ENCODE measurements at places on chromosomes 5 and 9. TPM values are rescaled to one million over a fixed set of nuclear protein-coding genes. Genes with fewer than 3 reads are reported as not detected.

The SHB gene
- 29.6 TPM for total RNA-seq

The PROB1 gene
- total RNA-seq, result 3.1 TPM

The SAPCD2 gene
- 15.7 TPM for total RNA-seq

The ENTPD8 gene
- not detected for total RNA-seq

The MEGF9 gene
- total RNA-seq, result 5.7 TPM

DNA sequence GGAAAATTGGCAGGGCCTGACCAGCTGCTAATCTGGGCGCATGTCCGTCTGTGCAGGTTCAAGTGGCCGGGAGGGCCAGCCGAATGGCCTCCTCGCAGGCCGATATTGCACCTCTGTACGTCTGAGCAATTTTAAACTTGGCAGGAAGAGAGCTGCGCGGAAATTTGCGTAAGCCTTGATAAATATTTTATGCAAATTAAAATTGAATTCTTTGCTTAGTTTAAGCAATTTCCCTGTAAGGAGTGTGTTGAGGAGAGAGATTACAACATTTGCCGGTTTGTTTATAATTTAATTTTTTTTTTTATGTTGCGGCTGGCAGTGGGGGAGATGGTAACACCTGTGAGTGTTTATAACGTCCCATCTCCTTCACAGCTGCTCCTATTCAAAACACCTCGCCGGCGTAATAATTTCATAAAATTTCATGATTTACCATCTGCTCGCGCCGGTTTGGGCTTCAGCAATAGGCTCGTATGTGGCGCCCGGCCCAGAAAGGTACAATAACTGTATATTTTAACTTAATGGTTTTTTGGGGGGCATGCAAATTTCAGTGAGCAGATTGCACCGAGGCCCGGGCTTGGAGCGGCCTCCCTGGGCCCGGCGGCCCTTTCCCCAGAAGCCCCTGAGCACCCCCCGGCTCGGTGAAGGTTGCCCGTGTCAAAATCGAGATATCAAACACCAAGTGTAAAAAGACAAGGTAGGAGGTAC, 269.4 kb upstream of the MVB12B start:
- H3K27ac ChIP-seq, result no peak overlapping the region
- H3K27me3 ChIP-seq, result peaks cover 33% of the 10 kb centered on the region
- H3K36me3 ChIP-seq, result no peaks in the 10 kb centered on the region
- no peak overlapping the region for H3K4me3 ChIP-seq
- no peak for DNase-seq
- H3K4me1 ChIP-seq, result peaks cover 6% of the 10 kb centered on the region

GRCh38 chr5:142922223-142922952, 152.2 kb downstream of the ARHGAP26 start:
- no peaks in the 10 kb centered on the region for H3K27me3 ChIP-seq
- H3K36me3 ChIP-seq, result no peaks in the 10 kb centered on the region
- peaks cover 25% of the 10 kb centered on the region for H3K4me1 ChIP-seq
- H3K4me3 ChIP-seq, result no peak overlapping the region

DNA sequence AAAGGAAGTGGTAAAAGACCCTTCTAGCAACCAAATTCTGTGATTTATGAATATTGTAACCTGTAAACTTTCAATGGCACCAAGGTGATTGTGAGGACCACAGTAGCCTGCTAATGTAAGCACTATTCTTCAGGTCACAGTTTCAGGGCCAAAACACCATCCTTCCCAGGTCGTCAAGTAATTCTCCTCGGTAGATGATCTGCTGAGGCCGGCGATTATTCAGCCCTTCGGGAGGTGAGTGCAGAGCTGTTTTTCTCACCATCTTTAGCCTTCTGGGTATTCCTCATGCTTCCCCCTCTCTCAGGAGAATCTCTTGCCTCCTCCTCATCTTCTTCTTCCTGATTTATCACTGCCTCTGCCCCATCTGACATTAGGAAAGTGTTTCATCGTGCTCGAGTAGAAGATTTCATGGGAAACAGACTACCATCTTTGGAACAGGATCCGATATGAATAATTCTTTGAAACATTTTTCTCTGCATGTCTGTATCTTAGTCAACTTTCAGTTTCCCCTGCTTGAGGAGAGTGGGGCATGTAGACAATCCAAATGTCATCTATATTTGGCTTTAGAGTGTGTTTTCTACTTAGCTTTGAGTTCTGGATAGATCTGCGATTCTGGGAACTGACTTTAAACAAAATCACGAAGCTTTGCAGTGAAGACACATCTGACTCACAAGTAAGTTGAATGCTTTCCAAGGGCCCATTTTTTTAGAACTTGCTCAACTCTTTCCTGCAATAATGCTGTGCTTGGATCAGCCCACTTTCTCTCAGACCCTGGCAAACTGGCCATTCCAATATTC, 173.9 kb downstream of the AOPEP start:
- peaks cover 30% of the 10 kb centered on the region for H3K4me1 ChIP-seq
- no peaks in the 10 kb centered on the region for H3K36me3 ChIP-seq
- H3K27me3 ChIP-seq, result no peaks in the 10 kb centered on the region
- peak overlapping the region; percentile 64 for H3K4me3 ChIP-seq
- H3K27ac ChIP-seq, result peak overlapping the region; percentile 97
- DNase-seq, result peak; percentile 94

DNA sequence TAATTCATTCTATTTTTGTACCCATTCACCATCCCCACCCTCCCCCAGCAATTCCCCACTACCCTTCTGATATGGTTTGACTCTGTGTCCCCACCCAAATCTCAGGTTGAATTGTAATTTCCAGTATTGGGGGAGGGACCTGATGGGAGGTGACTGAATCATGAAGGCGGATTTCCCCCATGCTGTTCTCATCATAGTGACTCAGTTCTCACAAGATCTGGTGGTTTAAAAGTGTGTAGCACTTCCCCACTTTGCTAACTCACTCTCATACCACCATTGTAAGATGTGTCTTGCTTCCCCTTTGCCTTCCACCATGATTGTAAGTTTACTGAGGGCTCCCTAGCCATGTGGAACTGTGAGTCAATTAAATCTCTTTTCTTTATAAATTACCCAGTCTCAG, 25.9 kb upstream of the TESK1 start:
- no peaks in the 10 kb centered on the region for H3K4me1 ChIP-seq
- no peak for DNase-seq
- H3K36me3 ChIP-seq, result peaks cover 6% of the 10 kb centered on the region
- H3K27ac ChIP-seq, result no peak overlapping the region
- no peak overlapping the region for H3K4me3 ChIP-seq

GRCh38 chr9:122835313-122835731, 6.9 kb upstream of the PDCL start:
- H3K4me3 ChIP-seq, result no peak overlapping the region
- no peak overlapping the region for H3K27ac ChIP-seq
- no peaks in the 10 kb centered on the region for H3K4me1 ChIP-seq
- no peaks in the 10 kb centered on the region for H3K36me3 ChIP-seq
- no peak for DNase-seq
- H3K27me3 ChIP-seq, result peaks cover 9% of the 10 kb centered on the region

DNA sequence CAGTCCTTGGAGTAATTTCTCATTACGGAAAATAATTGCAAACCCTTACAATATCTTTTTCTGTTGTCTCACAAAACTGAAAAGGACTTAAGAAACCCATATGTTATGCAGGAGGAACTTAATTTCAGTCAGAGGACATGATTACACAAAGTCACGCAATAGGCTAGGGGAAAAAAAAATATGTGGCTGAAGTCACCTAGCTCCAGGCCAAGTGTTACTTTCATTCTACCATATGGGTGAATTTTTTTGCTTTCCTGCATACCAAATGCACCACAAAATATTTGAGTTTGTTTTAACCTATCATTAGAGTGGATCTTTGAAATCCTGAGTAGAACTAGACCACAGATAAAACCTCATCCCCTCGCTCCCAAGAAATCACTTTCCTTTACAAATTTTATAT, 523.5 kb downstream of the CAAP1 start:
- H3K4me3 ChIP-seq, result no peak overlapping the region
- peaks cover 10% of the 10 kb centered on the region for H3K27me3 ChIP-seq
- H3K4me1 ChIP-seq, result no peaks in the 10 kb centered on the region

GRCh38 chr5:148543727-148544126, 110.6 kb downstream of the HTR4 start:
- H3K27me3 ChIP-seq, result peaks cover under 1% of the 10 kb centered on the region
- no peak overlapping the region for H3K27ac ChIP-seq
- no peak overlapping the region for H3K4me3 ChIP-seq
- DNase-seq, result no peak
- no peaks in the 10 kb centered on the region for H3K4me1 ChIP-seq
